ENCODE measurements at places on chromosomes 1 and 21.

DNA sequence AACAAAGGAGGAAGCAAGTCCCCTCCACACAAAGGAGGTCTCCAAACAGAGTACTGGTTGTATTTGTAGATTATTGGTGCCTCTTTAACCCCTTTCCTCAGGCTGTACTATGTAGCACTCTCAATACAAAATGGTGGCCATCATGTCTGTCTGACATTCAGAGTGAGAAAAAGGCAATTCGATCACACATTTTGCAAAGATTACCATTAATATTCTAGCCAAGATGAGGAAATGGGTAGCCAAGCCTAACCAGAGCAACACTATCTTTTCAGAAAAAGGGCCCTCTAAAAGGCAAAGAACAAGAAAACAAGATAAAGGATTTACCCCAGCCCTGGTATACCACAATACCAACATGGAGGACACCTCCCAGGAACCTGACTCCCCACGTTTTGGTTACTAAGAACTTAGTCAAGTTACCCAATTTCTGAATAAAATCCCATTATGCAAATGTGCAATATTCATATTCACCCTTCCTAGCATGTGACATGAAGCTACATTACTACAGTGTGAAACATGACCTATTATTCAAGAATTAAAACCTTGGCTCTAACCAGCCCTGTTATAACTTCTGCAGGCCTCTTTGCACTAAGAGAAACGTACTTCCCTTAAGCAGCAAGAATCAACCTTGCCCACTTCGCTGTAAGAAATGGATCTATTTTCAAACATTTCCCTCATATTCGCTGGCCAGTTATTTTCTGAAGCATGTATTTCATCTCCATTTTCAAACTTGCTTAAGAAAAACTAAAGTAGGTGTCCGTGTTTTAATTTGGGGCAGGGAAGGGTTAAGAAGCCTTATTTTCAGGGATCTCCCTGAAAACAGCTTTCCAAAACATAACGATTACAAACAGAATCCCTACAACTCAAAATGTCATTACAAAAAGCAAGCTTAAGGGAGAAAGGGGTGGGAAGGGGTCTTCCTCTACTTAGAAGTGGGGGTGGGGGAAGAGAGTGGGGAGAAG is 2.1 kb downstream of the KDM5B start:
- no peak for DNase-seq

DNA sequence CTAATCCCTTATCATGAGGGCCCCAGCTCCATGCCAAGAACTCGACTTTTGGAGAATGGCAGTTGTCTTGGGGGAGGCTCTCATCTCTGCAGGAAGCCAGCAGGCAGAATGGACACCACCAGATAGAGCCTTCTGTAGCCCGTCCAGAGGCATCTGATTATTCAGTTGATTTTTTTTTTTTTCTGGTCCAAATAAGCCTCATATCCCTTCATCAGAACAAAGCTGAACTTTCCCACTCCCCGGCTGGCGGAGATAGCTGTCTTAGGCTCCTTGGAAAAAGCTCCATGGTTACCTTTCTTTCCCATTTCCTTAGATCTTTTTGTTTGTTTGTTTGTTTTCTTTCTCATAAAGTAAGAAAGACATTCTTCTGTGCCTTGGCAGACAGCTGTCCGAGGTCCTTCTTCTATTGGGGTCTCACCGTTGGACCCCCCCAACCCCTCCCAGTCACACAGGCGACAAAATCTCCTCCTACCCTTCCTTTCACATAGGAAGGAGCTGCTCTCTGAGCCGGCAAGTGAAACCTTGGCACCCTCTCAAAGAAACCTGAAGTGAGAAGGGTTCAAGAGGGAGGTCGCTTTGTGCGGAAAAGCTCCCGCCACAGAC is 278.5 kb downstream of the RPS6KC1 start:
- DNase-seq = no peak

- DNase-seq = no peak
Observed at GRCh38 chr1:200869753-200870391, 2.9 kb upstream of the GPR25 start.

GRCh38 chr1:22636927-22637326 is 499 bp downstream of the C1QA start:
- DNase-seq = no peak

- DNase-seq = no peak
Observed at GRCh38 chr1:26991310-26992116, 2.0 kb upstream of the TRNP1 start.

DNA sequence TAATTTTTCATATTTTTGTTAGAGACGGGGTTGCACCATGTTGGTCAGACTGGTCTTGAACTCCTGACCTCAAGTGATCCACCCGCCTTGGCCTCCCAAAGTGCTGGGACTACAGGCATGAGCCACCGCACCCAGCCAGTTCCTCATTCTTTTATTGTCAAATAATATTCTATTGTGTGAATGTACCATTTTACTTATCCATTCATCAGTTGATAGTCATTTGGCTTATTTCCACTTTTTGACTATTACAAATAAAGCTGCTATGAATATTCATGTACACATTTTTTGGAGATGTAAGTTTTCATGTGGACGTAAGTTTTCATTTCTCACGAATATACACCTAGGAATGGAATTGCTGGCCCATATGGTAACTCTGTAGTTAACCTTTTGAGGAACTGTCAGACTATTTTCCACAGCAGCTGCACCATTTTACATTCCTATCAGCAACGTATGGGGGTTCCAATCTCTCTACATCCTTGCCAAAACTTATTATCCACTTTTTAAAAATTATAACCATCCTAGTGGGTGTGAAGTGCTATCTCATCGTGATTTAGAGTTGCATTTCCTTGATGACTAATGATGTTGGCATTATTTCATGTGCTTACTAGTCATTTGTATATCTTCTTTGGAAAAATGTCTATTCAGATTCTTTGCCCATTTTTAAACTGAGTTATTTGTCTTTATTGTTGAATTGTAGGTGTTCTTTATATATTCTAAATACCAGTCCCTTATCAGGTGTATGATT is 12.7 kb downstream of the PACC1 start:
- no peak for DNase-seq

Measured in stimulated activated CD8-positive, alpha-beta memory T cell treated with anti-CD3 and anti-CD28 coated beads, Interleukin-7, amount 100 ng/mL, for 1 hour (primary cell).